ENCODE measurements at places on chromosomes 4 and X.

- no peak for DNase-seq
Measured at GRCh38 chrX:131783555-131784308, 239.4 kb upstream of the STK26 start.

GRCh38 chr4:60432911-60433310 lies 767.2 kb upstream of the ADGRL3 start:
- DNase-seq: no peak

DNA sequence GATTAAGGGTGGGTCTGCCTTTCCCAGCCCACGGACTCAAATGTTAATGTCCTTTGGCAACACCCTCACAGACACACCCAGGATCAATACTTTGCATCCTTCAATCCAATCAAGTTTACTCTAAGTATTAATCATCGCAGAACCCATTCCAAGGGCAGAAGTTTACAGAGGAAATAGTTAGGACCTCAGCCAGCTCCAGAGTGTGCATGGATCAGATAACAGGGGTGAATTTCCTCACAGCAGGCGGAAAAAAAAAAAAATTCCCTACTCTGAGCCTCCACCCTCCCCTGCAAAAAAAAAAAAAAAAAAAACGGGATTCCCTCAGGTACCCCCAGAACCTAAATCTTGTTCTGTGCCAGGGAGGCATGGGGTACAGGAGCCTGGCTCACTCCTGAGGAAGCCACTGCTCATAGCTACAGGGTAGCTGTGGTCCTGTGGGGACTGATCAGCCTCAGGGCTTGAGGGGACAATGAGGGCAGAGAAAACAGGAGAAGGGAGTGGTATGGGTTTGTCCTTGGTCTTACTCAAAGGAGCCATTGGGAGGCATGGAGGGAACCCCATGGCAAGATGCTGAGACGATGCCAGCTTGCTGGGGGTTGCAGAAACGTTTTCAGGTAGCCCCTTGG lies 113.0 kb downstream of the DHRSX start:
- DNase-seq: no peak

DNA sequence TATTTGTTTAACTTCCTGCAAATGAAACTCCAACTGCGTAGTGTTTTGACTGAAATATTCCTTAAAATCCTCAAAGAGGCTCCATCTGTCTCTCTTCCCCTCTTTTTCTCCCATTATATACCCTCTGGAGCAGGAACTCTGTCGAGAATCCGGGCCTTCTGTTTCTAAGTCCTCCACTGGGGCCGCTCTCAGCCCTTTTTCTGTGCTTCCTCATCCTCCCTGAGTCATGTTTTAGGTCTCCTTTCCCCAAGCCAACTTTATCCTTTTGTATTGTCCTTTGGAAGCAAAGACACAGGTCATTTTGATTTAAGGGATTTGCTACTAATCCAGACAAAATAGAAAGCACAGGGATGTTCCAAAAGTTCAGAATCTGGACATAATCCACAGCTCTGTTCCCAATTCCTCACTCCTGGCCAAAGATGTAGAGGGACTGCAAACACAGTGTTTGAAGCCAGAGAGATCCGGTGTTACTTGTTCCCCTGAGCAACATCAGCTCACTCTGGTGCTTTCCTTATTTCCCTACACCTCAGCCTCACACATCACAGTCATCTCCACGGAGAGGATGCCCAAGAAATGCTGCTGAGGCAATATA lies 131.0 kb upstream of the KLF3 start:
- no peak for DNase-seq

DNA sequence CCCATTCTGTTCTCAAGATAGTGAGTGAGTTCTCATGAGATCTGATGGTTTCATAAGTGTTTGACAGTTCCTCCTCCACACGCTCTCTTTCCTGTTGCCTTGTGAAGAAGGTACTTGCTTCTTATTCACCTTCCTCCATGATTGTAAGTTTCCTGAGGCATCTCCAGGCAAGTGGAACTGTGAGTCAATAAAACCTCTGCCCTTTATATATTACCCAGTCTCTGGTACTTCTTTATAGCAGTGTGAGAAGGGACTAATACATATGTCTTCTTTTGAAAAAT lies 58.4 kb downstream of the CFAP299 start:
- no peak for DNase-seq

DNA sequence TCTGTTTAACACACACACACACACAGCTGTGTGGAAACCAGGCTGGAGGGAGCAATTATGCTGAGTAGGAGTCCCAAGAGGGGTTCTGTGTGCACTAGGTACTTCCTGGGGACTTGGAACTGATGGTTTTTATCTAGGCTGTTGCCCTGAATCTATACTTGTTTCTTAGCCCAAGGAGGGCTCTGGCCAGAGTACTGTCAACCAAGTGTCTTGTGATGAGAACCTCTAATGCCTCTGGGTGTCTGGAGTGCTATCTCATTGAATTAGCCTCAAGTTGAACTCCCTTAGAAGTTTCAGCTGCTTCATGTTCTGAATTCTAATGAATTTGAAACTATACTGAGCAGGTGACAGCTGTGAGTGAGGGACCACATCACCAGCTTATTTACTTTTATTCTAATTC lies 16.6 kb downstream of the ARHGAP24 start:
- no peak for DNase-seq

- no peak for DNase-seq
Measured at GRCh38 chrX:68902706-68903504, 74.1 kb downstream of the EFNB1 start.

- no peak for DNase-seq
Measured at GRCh38 chr4:184528713-184529112, 54.4 kb upstream of the IRF2 start.

GRCh38 chr4:165720411-165721082 lies 152.5 kb upstream of the TLL1 start:
- no peak for DNase-seq

- DNase-seq: no peak
Measured at GRCh38 chrX:42720209-42720608, 57.8 kb downstream of the PPP1R2C start.

DNA sequence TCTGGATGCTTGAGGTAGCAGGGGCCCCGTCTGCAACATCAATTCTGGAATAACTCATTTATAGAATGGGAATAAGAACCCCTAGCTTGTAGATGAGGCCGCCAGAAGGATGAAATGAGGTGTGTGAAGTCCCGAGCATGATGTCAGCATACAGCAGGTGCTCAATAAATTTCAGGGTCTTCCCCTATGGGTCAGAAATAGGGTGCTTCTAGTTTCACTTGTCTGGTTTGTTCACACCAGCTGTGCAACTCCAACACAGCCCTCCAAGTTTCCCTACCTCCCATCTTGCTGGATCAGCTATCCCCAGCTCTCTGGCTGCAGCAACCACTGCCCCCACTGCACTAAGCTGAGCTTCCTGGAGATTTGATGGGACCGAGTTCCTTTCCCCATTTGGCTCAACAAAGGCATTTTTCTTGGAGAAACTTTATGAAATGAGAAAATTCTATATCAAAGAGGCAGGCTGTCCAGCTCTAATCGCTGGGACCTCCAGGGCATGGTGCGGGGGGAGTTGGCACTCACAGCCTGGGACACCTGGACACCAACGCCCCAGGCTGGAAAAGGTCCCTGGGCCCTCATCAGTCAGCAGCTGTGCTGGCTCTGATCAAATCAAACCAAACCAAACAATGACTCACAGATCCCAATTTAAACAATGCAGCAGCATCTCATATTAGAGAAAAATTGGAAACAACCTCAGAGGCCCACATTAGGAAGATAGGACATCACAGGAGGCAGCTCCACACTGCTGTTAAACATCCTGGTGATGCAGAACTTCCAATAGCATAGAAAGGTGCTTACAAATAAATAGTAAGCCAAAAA lies 13.3 kb downstream of the SLC2A9 start:
- DNase-seq: no peak

DNA sequence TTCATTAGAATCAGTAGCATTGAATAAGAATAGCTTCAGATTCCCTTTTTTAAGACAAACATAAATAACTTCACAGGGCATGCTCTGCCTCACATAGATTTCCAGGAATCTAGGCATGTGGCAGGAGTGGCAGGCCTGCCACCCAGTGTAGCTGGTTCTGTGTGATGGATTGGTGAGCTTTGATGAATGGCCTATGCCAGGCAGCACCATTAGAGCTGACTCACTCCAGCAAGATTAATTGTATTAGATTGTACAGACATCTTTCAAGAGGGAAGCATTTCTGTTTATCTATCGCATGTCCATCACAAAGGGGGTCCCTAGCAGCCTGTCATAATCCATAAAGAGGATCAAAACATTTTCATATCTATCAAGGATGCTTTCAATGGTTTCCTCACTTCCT lies 71.9 kb downstream of the NAA11 start:
- no peak for DNase-seq

GRCh38 chr4:78939667-78940008 lies 400 bp upstream of the PAQR3 start:
- DNase-seq: no peak

DNA sequence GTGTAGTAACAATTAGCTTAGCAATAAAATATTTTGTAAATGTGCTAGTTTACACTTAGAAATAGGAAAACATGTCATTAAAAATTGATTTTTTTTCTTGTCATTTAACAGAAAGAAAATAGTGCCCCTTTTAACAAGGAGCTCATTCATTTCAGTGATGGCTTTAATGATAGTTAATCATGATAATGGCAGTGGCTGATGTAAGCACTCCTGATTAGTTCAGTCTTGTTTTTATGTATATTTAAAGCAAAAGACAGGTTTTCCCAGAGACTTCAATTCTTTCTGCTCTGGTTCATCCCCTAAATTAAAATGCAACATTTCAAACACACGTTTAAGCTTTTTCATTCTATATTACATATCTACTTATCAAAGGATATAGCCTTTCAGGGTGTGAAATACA lies 1039.5 kb upstream of the PCDH7 start:
- DNase-seq: no peak

- DNase-seq: no peak
Measured at GRCh38 chr4:17869327-17869726, 58.5 kb downstream of the NCAPG start.

- no peak for DNase-seq
Measured at GRCh38 chrX:95539041-95539440, 1145.6 kb upstream of the DIAPH2 start.

- DNase-seq: peak; percentile 72
Measured at GRCh38 chr4:145936142-145936996, 2.3 kb downstream of the ZNF827 start.

- DNase-seq: no peak
Measured at GRCh38 chrX:21004835-21005234, 369.4 kb upstream of the CNKSR2 start.

GRCh38 chrX:37302569-37302968 lies 46.6 kb upstream of the PRRG1 start:
- no peak for DNase-seq

GRCh38 chrX:1592470-1593142 lies 1.2 kb downstream of the AKAP17A start:
- DNase-seq: peak; percentile 17

DNA sequence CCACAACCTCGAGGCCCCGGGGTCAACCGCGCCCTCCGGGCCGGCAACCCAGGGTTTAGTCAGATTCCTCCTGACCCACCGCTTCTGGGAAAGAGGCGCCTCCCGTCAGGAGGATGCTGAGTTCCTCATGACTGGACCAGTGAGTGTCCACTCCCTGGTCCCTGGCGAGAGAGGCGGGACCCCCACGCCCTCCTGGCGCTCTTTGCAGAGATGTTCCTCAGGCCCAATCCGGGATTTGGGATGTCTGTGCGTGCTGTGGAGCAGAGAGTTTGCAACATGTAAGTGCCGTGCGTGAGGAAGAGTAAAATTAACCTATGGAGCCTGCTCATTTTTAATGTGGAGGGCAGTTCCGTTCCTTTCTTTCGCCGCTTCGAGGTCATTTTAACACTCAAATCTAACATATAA lies 824 bp upstream of the UGDH start:
- no peak for DNase-seq

DNA sequence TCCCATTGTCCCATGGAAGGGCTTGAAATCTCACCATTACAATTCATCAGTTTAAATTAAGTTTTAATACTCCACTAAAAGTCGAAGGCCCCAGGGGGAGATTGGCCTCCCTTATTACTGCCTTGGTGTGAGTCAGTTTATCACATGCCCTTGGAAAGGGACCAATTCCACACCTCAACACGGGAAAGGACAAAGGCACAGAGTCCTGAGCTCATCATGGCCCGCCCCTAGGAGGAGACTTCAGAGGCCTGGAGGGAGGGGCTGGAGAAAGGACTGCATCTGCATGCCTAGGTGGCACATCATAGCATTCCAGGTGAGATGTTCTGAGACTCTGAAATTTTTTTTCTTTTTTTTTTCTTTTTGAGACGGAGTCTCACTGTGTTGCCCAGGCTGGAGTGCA lies 2.8 kb upstream of the SEL1L3 start:
- no peak for DNase-seq

GRCh38 chr4:35493977-35494376 lies 750.3 kb downstream of the ARAP2 start:
- no peak for DNase-seq

- DNase-seq: no peak
Measured at GRCh38 chrX:627510-627981, 3.0 kb upstream of the SHOX start.

- no peak for DNase-seq
Measured at GRCh38 chr4:70666369-70666768, at the start of gene JCHAIN. Gene JCHAIN (minus strand): TSS chr4:70666508. CDS start chr4:70666490, 18 bp downstream.

DNA sequence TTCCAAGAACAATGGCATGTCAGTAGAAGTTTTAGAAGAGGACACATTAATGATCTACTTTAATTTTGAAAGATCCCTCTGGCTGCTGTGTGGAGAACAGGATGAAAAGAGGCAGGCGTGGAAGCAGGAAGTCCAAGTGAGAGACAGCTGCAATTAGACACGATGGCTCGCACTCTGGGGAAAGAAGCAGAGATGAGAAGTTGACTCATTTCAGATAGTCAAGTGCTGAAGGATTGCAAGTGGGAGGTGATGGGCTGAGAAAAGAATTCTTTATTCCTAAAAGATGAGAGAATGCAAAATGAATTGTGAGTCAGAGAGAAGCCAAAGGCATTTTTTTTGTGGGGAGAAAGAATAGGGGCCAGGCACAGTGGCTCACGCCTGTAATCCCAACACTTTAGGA lies 16.5 kb downstream of the RXFP1 start:
- no peak for DNase-seq

DNA sequence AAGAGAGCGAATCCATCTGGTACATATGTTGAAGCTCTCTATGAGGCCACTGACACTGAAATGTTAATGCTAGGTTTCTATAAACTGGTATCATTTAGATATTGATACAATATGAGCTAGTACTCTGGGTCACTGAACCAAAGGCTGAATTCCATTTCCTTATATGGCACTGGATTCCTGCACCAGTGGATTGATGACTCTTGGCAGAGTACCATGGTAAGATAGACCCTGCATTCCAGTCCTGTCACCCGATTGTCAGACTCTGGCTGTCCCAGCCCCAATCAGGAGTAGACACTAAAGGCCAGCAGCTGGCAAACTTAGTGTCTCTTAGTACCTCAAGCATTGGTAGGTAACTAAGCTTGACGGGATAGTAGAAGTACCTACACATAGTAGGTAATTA lies 44.0 kb upstream of the EOLA2 start:
- DNase-seq: no peak

GRCh38 chr4:1715002-1715758 lies 3.1 kb upstream of the SLBP start:
- DNase-seq: peak; percentile 61

GRCh38 chr4:155745984-155746383 lies 12.8 kb upstream of the GUCY1B1 start:
- DNase-seq: no peak

Measured in CD4-positive, alpha-beta T cell treated with Interleukin-4 for 1 hour (primary cell).